Ovary (tissue), 10 donors: ENCODE measurements at places on chromosomes 3 and 15. TPM values are rescaled to one million over a fixed set of nuclear protein-coding genes. Genes with fewer than 3 reads are reported as not detected.
A peak's percentile ranks its signal among the peaks of the same experiment; 100 is the strongest.

GRCh38 chr15:57751177-57751800 lies 44.8 kb downstream of the POLR2M start:
- H3K4me1 ChIP-seq: peaks cover 7% of the 10 kb centered on the region
- no peaks in the 10 kb centered on the region for H3K27me3 ChIP-seq
- no peak for DNase-seq
- H3K4me3 ChIP-seq: no peak overlapping the region
- H3K36me3 ChIP-seq: no peaks in the 10 kb centered on the region

GRCh38 chr3:58581328-58582091 lies 4.3 kb upstream of the FAM107A start:
- no peak for DNase-seq
- H3K27ac ChIP-seq: no peak overlapping the region
- no peaks in the 10 kb centered on the region for H3K27me3 ChIP-seq
- H3K4me1 ChIP-seq: peaks cover 3% of the 10 kb centered on the region
- H3K36me3 ChIP-seq: no peaks in the 10 kb centered on the region

SIDT1 gene
- 0.48 TPM for total RNA-seq

DNA sequence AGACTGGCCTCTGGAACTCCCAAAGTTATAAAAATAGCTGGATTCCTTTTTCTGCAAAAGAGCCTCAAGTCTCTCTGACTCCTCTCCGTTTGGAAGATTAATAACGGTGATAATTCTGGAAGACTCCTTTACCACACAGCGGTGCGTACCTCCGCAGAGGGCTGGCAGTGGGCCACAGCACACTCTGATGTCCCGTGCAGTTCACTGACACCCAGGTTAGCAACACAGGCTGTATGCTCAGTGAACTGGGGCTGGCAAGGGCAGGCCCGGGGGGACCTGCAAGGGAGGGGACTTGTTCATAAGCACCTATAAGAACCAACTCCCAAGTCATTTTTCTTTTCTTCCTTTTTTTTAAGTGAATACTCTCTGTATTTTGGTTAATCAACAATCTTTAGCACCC lies 120.3 kb upstream of the TJP1 start:
- no peaks in the 10 kb centered on the region for H3K36me3 ChIP-seq
- no peak for DNase-seq
- no peak overlapping the region for H3K27ac ChIP-seq
- no peaks in the 10 kb centered on the region for H3K27me3 ChIP-seq

- H3K4me1 ChIP-seq: no peaks in the 10 kb centered on the region
- H3K27me3 ChIP-seq: no peaks in the 10 kb centered on the region
- peak; percentile 48 for DNase-seq
- H3K36me3 ChIP-seq: no peaks in the 10 kb centered on the region
- peak overlapping the region; percentile 19 for H3K27ac ChIP-seq
- H3K4me3 ChIP-seq: no peak overlapping the region
Observed at GRCh38 chr3:189132231-189132671, 39.5 kb upstream of the TPRG1 start.

- peak overlapping the region; percentile 52 for H3K4me3 ChIP-seq
- H3K27me3 ChIP-seq: no peaks in the 10 kb centered on the region
- DNase-seq: peak; percentile 65
- peak overlapping the region; percentile 95 for H3K27ac ChIP-seq
Observed at GRCh38 chr15:41585127-41586047, 26.4 kb downstream of the TYRO3 start.

DNA sequence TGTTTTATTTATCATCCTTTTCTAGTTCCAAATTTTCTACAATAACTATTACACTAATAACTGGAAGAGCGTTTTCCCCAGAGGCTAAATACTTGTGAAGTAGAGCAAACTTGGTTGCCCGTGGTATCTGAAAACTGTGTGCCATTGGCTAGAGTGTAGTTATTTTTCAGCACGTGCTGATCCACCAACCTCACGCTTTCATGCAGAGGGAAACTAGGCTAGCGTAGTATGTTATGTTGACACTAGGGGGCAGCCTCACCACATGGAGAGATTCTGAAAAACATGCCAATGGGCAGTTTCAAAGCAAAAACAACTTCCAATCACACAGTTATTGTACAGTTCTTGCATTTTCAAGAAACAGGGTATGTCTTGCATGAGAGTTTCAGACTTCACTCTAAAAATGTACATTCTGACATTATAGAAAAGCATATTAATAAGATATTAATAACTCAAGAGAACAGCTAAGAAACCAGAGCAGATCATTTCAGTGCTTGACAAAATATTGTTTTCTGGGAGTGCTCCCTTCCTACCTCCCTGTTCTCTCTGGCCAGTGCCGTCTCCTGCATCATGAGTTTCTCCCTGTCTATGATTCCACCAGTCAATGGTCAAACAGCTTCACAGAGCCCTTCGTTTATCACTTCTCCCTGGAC lies 39.7 kb downstream of the SPATA12 start:
- no peaks in the 10 kb centered on the region for H3K36me3 ChIP-seq
- no peak overlapping the region for H3K4me3 ChIP-seq
- DNase-seq: peak; percentile 62

- H3K4me1 ChIP-seq: no peaks in the 10 kb centered on the region
- no peaks in the 10 kb centered on the region for H3K36me3 ChIP-seq
- DNase-seq: no peak
- H3K27me3 ChIP-seq: no peaks in the 10 kb centered on the region
- no peak overlapping the region for H3K27ac ChIP-seq
- no peak overlapping the region for H3K4me3 ChIP-seq
Observed at GRCh38 chr3:78666470-78666800, 1101.4 kb downstream of the ROBO1 start.

DNA sequence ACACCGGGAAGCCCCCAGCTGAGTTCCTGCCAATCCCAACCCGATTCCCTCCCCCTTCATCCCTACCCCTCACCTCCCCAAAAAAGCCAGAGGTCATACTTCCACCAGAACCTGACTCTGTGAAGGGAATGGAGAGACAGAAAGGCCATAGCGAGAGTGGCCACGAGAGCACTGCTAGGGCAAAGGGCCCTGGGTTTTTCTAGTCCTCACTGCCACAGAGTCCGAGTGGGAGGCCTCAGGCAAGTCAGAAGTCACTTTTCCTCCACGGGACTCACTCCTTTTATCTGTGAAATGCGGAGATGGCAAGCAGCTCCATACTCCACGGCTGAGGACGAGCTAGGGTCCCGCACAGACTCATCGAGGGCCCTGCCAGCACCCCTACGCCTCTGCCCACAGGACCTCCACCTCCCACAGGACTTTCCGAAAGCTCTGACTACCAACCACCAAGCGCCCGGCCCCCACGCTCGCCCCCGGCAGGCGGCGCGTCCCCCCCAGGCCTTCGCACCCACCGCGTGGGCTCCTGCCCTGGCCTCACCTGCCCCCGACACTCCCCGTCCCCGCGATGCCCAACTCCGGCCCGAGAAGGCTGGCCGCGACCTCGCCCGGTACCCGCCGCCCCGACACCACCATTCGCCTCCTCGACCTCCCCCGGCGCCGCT lies 792 bp downstream of the ATP13A3 start:
- peak overlapping the region; percentile 88 for H3K4me3 ChIP-seq
- H3K4me1 ChIP-seq: peaks cover 10% of the 10 kb centered on the region
- peak; percentile 35 for DNase-seq
- no peaks in the 10 kb centered on the region for H3K36me3 ChIP-seq
- peak overlapping the region; percentile 73 for H3K27ac ChIP-seq

POLQ gene
- 0.24 TPM for total RNA-seq

DNA sequence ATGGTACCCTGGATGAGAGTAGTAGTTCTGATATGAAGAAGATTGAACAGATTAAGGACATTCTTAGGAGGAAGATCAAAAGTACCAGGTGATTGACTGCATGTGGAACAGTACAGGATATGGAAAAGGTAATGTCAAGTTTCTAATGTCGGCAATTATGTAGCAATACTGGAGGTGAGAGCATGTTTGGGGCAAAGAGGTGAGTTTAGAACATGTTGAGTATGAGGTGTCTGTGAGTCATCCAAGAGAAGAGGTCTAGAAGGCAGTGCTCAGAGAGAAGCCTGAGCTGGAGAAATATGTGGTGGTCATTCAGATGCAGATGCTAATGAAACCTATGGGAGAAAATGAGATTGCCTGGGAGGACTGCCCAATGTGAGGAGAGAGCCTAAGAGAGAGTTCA lies 305.6 kb downstream of the ZBTB20 start:
- H3K4me1 ChIP-seq: peaks cover 2% of the 10 kb centered on the region
- no peaks in the 10 kb centered on the region for H3K27me3 ChIP-seq
- no peak overlapping the region for H3K4me3 ChIP-seq
- H3K36me3 ChIP-seq: no peaks in the 10 kb centered on the region
- no peak for DNase-seq

GRCh38 chr15:68479406-68479805 lies 47.4 kb upstream of the ITGA11 start:
- H3K36me3 ChIP-seq: no peaks in the 10 kb centered on the region
- H3K27me3 ChIP-seq: no peaks in the 10 kb centered on the region
- H3K4me3 ChIP-seq: no peak overlapping the region

COL7A1 gene
- total RNA-seq: 7.1 TPM

- H3K36me3 ChIP-seq: no peaks in the 10 kb centered on the region
- H3K4me3 ChIP-seq: no peak overlapping the region
- DNase-seq: no peak
- H3K27me3 ChIP-seq: no peaks in the 10 kb centered on the region
- H3K4me1 ChIP-seq: no peaks in the 10 kb centered on the region
Observed at GRCh38 chr15:26660241-26660640, 112.6 kb downstream of the GABRB3 start.

DNA sequence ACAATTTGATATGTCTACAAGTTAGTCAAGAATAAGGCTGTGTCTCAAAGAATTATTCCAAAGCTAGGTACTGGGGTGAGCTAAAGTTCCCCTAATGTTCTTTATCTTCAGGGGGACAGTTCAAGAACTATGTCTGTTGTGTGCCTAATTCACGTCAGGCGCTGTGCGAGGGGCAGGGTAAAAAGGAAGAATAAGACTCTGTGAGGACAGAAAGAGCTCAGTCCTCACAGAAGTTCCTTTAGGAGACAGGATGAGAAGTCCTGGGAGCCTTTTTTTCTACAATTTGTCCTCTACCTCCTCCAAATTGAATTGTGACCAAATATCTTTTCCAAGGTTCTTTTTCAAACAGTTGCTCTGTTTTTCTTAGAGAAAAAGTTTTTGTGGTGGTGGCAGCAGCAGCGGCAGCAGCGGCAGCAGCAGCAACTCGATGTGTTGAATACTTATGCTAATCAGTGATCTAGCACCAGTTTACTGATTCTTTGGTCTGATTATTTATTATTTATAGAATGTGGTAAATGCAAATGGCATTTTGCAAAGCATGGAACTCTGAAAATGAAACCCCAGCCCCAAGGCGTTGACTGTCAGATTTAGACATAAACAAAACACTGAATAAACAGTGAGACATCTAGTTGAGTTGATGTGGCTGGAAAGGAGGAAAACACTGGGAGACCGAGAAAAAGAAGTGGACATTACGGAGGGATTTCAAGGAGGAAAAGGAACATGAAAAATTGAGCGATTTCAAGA lies 88.6 kb downstream of the GTPBP8 start:
- H3K4me1 ChIP-seq: no peaks in the 10 kb centered on the region
- no peaks in the 10 kb centered on the region for H3K36me3 ChIP-seq
- H3K27ac ChIP-seq: no peak overlapping the region
- no peak overlapping the region for H3K4me3 ChIP-seq
- no peaks in the 10 kb centered on the region for H3K27me3 ChIP-seq

IGSF10 gene
- 24.3 TPM for total RNA-seq

NMD3 gene
- total RNA-seq: 53.3 TPM
